GM04503 (cell line): ENCODE measurements at places on chromosomes 7 and 10.

DNA sequence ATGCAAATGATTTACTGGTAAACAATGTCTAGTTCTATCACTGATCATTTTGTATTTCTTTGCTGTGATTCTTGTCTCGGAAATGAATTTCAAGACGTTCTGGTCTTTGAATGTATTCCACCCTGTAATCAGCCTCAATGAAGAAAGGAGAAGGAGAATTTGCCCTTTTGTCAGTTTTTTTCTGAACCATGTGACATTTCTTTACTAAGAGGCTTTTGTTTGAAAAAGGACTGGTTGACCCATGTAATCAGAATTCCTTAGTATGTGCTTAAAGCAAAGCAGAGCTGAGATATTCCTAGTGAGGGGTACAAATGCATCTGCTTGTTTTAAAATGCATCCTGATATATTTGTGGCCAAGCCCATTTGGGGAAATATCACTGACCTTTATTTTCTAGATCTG lies 581.6 kb downstream of the ETV1 start:
- no peak for DNase-seq

- DNase-seq, result no peak
These were observed 92.6 kb upstream of the KIF5B start for GRCh38 chr10:32148864-32149251.

DNA sequence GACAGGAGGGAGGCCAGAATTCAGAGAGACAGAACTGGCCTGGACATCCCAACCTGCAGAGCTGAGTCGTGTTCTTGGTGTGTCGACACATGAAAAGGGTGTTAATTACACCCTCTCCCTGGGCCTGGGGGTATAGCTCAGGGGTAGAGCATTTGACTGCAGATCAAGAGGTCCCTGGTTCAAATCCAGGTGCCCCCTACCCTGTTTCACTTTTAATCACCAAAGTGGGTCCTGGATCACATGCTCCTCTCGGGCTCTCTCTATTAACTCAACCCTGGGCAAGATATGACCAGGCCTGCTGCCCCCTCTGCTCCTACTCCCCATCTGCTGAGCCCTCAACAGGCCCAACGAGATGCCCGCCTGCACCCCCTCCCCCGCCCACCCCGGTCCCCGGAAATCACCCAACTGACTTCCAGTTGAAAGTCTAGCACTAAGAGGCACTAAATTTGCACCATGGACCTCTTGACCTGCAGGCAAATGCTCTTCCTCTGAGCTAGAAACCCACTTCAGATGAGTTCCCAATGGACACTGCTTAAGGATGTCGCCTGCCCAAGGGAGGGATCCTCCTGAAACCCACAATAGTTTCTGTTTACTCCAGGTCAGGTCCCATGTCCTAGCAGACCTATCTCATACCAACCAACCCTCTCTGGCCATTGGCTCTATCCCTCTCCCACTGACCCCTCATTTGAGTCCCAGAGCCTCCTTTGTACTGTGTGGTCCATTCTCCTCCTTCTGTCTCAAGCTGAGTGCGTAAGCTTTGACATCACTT lies 137.6 kb downstream of the ZNF467 start:
- no peak for DNase-seq

- no peak for DNase-seq
These were observed 146.6 kb upstream of the AUTS2 start for GRCh38 chr7:69451715-69452114.

- DNase-seq, result no peak
These were observed 2.5 kb downstream of the VAX1 start for GRCh38 chr10:117135480-117136140.

DNA sequence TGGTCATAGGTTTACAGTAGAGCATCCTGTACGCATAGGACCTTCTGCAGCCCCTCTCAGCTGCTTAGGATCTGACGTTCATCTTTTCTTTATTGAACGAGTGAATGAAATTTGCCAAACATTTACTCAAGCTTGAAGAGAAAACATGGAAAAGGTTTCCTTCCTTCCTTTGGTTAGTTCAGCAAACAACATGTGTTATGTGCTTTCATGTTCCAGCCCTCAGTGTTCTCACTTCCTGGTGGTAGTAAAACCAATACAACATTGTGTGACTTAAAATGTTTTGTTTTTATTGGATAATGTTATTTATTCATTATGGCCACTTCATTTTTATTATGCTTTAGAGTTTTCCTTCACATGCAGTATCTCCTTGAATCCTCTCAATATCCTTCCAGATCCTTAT lies 1.4 kb upstream of the CDCA7L start:
- no peak for DNase-seq

GRCh38 chr7:148790131-148790726 lies 91.5 kb downstream of the CUL1 start:
- DNase-seq, result no peak

GRCh38 chr7:110645060-110645459 lies 445.9 kb upstream of the LRRN3 start:
- no peak for DNase-seq

DNA sequence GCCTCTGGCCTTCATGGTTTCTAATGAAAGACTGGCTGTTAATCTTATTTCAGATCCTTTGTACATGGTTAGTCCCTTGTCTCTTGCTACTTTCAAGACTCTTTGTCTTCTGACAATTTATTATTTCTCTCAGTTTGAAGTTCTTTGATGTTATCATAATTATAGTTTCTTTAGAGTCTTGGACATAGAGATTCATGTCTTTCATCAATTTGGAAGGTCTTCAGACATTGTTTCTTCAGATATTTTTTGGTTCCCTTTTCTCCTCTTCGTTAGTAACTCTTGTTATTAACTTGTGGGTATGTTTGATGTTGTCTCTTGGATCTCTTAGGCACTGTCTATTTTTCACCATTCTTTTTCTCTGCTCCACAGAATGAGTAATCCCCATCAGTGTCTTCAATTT lies 8.7 kb downstream of the ZNF37A start:
- DNase-seq, result no peak
